ENCODE measurements at places on chromosomes 6 and 20. TPM values are rescaled to one million over a fixed set of nuclear protein-coding genes. Genes with fewer than 3 reads are reported as not detected.

DNA sequence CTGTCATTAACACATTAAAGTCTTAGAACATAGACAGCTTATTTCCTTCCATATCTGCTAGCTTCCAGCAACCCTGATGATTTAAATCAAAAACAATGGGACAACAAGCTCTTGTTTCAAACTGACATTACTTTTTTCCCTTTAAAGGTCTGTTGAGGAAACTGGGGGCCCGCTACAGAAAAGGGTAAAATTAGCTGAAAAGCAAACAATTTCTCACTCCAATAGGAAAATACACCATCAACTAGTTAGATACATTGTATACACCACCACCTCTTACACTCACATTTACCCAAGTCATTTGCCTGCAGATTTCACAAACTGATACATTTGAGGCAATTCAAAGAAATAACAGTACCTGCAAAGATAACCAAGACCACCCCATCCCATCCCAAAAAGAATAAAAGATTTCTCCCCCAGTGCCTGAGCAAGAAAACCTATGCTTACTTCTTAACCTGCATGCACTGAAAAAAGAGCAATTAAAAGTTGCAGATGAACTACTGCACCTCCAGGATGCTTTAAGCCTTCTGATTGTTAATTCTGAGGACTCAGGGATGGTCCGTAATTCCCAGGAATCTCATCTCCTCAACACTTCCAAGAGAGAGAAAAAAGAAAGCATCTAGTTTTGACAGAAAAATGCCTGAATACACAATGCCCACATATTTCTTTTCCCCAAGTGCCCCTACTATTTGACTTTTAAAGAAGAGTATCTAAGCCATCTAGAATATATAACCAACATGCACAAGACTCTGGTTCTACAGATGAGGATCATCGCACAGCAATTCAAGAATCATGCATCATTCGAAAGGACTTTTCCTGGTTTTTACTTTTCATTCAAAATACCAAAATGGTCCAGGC is 5.6 kb downstream of the ZMYND8 start:
- DNase-seq = no peak

EPPIN gene
- total RNA-seq = not detected

DNA sequence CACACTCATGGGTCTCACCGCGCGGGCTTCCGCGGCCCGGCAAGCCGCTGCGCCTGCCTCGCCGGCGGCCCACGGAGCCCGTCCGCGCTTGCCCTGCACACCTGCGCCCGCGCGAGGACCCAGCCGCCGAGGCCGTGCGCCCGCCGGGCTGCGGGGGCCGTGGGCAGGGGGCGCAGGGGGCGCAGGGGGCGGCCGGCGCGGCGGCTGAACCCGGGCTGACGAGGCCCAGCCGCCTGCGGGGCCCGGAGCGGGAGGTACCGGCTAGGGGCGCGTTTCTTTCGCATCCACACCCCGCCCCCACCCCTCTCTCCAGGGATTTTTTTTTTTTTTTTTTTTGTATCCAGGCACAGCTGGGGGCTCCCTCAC is 43.8 kb upstream of the OSTM1 start:
- no peak for DNase-seq

DNA sequence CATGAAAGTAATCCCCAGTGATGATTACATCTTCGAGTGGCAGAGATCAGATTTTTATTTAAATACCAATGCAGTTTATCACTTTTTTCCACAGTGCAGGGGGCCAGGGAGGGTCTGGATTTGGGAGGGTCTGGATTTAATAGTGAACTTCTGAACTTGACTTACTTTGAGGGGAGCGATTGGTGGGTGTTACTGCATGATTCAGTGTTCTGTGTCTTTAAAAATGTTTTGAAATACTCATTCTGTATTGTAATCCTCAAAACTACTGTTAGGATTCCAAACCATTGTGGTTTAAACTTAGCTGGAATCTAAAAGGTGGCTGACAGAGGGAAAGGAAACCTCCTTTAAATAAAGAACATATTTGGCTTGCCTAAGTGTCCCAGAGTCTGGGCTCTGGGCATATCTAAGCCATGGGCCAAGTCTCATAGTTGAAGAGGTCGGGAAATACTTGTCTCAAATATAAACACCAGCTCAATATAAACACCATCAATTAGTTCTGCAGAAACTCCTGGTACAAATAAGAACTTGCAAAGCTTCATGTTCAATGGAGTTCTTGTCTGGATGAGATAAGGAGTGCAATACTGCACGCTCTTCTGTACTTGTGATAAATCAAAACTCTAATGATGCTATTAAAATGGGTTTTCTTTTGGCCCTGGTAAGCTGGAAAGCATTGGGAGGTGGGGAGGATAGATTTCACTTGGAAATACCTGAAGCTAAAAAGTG is 14.4 kb downstream of the JARID2 start:
- no peak for DNase-seq

PDE10A gene
- 11.6 TPM for total RNA-seq

GRCh38 chr6:82022614-82023129 is 224.9 kb downstream of the IBTK start:
- no peak for DNase-seq

GRCh38 chr20:50111120-50111828 is 1.7 kb downstream of the UBE2V1 start:
- no peak for DNase-seq

DNA sequence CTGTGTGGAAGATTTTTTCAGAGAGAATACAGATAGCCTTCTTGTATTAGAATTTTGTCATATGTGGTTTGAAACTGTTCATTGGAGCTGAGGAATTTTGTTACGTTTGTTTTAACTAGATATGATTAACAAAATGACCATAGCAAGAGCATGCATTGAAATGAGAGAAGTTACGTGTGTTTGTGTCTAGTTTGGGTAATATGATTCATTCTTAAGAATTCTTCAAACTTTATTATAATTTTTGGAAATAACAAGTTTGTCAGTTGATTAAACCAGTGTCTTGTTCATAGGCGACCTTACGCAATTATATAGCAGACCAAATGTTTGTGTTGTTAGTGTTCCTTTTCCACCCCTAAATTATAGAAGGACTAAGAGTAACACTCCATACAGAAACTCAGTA is 5.5 kb downstream of the GMNN start:
- DNase-seq = no peak

DNA sequence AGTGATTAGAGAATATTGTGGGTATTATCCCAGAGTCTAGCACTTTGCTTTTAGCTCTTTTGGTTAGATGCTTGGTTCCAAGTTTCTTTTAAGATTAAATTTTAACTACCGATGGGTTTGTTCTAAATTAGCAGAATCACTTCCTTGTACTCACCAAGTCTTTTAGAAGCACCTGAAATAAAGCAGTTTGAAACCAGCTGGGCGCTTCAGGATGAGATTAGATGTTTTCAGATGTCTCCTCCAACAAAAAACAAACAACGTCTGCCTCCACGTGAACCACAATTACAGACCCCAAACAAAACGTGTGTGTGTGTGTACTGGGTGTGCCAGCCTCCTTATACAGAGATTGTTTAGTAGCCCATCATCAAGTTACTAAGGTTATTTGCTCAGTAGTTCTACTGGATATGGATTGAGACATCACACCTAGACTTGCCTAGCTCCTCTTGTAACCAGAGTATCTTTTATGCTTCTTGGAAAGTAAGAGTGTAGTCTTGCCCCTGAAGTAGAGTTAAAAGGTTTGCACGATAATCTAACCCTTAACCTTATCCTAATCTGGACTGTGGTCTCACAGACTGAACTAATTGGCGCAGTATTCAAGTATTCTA is 2.3 kb downstream of the DSTN start:
- no peak for DNase-seq

GRCh38 chr6:46610862-46611553 is 41.6 kb downstream of the CYP39A1 start:
- DNase-seq = no peak

LINC00237 gene
- total RNA-seq = not detected

DNA sequence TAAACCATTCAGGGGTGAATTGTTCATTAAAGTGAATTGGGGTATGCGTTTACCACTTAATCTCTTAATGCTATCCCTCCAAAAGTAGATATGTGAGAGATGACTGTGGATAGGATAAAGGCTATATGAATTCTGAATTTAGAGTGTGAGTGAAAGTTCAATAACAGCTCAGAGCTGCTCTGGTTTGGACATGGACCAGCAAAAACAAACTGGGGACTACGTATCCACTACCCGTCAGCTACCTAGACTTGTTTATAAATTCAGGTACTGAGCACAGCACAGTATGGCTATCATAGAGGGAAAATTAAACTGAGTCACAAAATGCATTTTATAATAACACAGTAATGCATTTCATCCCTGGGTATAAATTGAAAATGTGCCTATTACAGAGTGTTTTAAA is 44.4 kb downstream of the HDDC2 start:
- no peak for DNase-seq

GRCh38 chr6:56787209-56787608 is 144.5 kb upstream of the DST start:
- DNase-seq = no peak

SNX5 gene
- 39.9 TPM for total RNA-seq

VGLL2 gene
- not detected for total RNA-seq

- DNase-seq = no peak
These were observed 106.0 kb upstream of the MTHFD1L start for GRCh38 chr6:150759483-150759882.

ANKEF1 gene
- 0.73 TPM for total RNA-seq

PKIB gene
- 0.22 TPM for total RNA-seq

- no peak for DNase-seq
These were observed 139.4 kb downstream of the PHF3 start for GRCh38 chr6:63774961-63775360.

SUPT3H gene
- total RNA-seq = 3.4 TPM

TMEM14A gene
- 8.4 TPM for total RNA-seq

HSPA1B gene
- 236 TPM for total RNA-seq

DNA sequence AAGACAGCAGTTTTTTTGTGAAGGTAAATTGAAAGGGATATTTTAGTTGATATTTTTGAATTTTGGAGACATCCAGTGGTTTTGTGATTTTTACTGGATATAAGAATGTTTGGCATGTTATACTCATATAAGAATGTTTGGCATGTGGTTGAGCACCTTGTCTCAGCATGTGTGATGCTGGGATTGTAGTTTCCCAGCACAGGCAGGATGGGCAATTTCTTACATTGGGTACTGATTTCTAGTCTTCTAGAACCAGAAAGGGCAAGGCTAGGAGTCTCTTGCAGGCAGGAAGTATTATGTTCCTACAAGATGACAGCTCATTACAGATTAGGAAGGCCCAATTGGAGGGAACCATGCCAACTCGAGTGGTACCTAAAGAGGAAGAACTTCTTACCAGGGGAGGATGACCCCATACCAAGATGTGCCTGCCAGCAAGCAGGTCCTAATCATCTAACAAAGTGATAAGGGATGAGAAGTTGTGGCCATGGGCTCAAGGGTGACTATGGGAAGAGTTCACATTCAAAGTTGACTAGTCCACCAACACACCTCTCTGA is 377.8 kb downstream of the UTRN start:
- no peak for DNase-seq

- DNase-seq = no peak
These were observed 257.3 kb downstream of the OGFRL1 start for GRCh38 chr6:71545905-71546304.

SLC22A16 gene
- not detected for total RNA-seq

DNA sequence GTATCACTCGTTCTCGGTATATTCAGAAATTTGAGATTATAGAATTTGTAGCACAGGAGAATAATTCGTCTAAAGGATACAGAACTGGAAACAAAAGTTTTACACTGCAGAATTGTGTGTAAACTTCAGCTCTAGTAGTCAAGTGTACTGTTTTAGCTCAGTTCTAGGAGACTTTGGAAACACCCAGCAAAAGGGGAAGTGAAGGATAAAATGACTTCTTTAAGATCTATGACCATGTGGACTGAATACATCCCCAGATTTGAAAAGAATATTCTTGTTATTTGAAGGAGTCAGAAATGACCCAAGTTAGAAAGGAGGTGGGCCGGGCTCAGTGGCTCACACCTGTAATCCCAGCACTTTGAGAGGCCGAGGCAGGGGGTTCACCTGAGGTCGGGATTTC is 174.0 kb upstream of the FOXQ1 start:
- no peak for DNase-seq

GRCh38 chr20:19850198-19850533 is 92.1 kb downstream of the RIN2 start:
- no peak for DNase-seq

PPP1R14C gene
- total RNA-seq = 131 TPM

CCN5 gene
- 15.8 TPM for total RNA-seq

BPIFB4 gene
- not detected for total RNA-seq

- no peak for DNase-seq
These were observed 91.0 kb downstream of the ADGB start for GRCh38 chr6:146689806-146690205.

DNA sequence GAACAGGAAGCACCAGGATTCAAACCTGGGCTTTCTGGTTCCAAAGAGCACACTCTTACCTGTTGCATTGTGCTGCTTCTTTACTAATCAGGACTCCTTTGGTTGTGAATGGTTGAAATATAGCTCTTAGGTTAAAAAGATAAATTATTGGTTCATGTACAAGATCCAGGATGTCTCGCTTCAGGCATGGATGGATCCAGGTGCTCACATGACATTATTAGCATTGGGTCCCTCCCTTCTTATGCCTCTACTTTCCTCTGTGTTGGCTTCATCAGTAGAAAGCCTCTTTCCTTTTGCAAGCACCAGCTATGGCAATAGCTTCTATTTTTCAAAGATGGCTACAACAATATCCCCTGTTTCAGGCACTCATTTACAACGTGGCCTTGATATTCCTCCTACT is 217.7 kb upstream of the SULF2 start:
- no peak for DNase-seq

DNA sequence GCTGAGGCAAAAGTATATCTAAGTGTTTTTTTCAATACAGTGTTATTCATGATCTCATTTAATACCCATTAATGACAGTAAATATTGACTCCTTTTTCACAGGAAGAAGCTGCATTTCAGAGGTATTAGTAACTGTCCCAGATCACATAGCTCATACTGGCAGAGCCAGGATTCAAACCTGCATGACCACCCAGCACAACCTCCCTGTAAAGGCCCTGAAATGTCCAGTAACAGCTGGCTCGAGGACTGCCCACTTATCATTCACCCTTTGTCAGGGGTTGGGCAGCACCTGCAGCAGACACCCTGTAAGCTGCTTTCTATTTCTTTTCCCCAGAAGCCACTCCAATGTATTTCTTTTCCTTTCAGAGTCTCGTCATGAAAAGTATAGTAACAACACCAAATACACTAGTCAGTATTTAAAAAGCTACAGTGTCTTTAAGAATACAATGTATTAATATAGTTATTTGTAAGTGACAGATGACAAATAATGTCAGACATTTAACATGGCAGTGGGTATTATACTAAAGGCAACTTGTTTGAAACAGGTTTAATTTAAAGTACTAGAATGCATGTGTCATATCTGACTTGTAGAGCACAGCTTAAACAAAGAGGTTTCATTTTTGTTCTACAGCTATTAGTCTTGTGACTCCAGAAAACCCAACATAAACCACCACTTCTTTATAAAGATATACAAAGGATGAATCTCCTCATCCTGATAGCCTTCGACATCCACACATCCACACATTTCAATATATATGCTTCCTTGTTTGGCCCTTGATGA is 841.6 kb upstream of the GJE1 start:
- no peak for DNase-seq
